ENCODE measurements at places on chromosomes 3 and 15.

GRCh38 chr15:73918784-73919183, 7.5 kb upstream of the LOXL1 start:
- DNase-seq = no peak

GRCh38 chr3:71070497-71071463, 512.7 kb downstream of the FOXP1 start:
- no peak for DNase-seq

DNA sequence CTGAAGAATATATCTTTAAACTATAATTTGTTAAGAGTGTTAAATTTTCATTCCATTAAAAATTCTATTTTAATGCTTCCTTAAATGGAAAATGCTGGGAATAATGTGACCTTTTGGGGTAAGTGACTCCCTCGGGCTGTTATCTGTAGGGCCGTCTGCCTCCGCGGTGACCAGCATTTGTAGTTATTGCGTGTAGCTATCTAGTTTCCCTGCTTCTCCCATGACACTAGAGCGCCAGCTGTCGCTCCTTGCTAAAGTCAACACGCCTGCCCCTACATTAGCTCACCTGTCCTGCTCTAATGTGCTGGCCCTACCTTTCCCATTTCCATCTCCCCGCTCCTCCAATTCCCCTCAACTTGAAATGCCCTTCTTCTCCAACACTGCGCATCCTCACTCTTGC, 12.4 kb upstream of the CHRM5 start:
- DNase-seq = no peak

- no peak for DNase-seq
Observed at GRCh38 chr15:99983886-99984286, 250.6 kb upstream of the LYSMD4 start.

- no peak for DNase-seq
Observed at GRCh38 chr3:80734483-80734882, 966.7 kb upstream of the ROBO1 start.

- DNase-seq = no peak
Observed at GRCh38 chr3:132721479-132722164, 587 bp downstream of the NPHP3 start.

GRCh38 chr3:127812151-127812550, 10.2 kb downstream of the MGLL start:
- DNase-seq = no peak

DNA sequence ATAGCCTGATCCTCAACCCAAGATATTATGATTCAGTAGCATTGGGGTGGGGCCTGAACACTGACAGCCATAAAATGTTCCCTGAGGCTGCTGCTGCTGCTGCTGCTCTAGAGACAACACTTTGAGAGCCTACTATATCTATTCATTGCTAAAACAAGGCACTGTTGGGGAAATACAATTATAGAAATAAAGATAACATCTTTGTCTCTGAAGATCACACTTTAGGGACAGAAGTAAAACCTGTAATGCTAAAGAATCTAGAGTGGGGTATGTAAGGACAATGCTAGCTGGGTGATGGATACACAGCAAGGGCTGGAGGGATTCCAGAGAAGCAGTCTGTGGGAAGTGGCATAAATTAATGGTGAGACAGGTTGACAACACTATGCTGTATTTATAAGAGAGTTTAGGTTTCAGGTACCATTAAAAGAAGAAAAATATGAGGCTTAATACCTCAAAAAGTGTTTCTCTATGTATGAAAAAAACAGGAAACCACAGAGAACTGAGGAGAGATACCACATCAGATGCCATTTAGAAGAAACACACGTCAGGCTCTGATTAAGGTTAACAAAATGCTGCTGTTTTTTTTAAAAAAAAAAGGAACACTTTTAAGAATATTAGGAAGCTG, 115.9 kb downstream of the CBLB start:
- DNase-seq = no peak

- no peak for DNase-seq
Observed at GRCh38 chr3:67048067-67048714, 50.1 kb downstream of the KBTBD8 start.

DNA sequence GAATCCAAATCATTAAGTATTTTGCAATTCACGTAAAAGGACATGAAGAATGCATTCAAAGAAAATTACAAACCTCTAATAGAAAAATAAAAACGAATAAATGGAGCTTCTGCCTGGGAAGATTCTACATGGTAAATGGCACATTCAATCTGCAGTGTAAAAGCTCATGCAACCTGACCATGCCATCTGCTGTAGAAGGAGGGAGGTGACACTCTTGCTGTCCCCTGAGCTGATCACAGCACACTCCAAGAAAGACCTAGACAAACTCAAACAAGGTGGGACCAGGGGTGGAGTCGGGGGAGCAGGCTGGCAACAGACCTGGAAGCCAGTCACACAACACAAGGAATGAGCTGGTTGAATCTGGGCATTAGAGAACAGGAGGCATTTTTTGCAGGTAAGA, 101.8 kb downstream of the BDH1 start:
- DNase-seq = no peak
